ENCODE measurements at places on chromosomes 12 and 14.

DNA sequence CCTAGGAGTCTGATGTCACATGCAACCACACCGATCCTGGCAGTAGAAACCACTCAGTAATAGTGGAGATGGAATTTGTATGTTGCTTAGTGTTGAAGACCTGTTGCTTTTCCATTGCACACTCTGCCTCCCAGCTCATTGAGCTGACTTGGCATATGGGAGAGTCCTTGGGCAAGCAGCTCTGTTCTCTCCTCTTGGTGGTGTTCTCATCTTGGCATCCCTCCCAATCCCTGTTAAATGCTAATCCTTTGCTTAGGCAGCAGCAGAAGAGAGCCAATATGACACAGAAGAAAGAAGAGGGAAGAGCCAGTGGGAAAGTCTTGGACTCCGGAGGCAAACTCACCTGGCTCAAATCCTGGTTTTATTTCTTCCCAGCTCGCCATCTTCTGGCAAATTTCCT lies 178.0 kb upstream of the CAND1 start:
- no peak for DNase-seq

DNA sequence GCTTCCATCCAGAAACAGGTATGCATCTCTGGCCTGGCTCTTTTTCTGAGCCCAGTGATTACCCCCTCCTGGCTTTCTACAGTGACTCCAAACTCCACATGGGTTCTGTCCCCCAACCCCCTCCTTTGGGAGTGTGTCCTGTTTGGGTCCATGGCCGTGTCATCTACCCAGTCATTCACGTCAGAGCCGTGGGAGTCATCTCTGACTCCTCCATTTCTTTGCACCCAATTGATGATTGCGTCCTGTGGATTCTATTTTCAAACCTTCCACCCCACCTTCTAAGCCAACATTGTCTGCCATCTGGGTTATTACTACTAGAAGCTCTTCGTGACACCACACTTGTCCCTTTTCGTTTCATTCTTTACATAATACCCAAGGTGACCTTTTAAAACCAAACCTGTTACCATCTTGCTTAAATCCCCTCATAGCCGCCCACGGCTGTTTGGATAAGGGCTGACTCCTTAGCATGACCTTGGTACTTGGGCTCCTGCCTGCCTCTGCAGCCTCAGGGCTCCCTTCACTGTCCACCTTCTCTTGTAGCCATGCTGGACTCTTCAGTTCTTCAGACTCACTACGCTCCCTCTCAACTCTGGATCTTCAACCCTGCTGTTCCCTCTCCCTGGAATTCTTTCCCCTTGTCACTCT lies 38.1 kb upstream of the NT5DC3 start:
- DNase-seq: no peak

DNA sequence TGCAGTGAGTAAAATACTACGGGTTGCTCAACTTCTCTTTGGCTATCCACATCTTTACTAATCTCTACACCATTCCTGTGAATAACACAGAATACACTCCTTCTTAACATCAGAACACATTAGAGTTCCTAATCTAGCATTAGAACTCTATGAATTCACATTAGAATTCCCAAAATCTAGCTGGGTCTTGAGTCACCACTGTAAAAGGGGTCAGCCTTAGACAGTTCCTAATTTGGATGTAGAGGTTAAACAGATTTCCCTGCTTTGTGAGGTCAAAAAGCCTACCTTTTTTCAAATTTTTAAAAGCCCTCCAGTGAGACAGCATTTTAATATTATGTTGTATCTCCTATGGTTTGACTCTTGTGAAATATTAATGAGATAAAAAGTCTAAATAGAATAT lies 7.4 kb downstream of the HNRNPC start:
- no peak for DNase-seq

GRCh38 chr12:83850531-83850930 lies 1062.1 kb downstream of the SLC6A15 start:
- no peak for DNase-seq

DNA sequence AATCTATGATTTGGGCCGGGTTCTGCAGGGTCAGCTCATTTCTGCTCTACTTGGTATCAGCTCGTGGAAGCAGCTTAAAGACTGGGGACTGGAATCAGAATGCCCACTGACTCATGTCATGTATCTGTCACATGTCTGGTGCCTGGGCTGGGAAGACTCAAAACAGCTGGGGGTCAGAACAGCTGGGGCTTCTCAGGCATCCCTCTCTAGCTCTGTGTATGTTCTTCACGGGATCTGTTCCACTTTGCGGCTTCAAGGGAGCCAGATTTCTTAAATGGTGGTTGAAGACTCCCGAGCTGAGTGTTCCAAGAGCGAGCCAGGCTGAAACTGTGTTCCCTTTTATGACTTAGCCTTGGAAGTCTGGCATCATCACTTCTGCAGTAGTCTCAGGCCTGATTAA lies 11.9 kb downstream of the AEBP2 start:
- DNase-seq: no peak

- DNase-seq: no peak
Observed at GRCh38 chr14:104238424-104239184, 100.2 kb downstream of the KIF26A start.

GRCh38 chr12:127381043-127381668 lies 885.8 kb upstream of the TMEM132C start:
- DNase-seq: no peak

- DNase-seq: no peak
Observed at GRCh38 chr14:68346556-68347343, 446.1 kb downstream of the ZFP36L1 start.

DNA sequence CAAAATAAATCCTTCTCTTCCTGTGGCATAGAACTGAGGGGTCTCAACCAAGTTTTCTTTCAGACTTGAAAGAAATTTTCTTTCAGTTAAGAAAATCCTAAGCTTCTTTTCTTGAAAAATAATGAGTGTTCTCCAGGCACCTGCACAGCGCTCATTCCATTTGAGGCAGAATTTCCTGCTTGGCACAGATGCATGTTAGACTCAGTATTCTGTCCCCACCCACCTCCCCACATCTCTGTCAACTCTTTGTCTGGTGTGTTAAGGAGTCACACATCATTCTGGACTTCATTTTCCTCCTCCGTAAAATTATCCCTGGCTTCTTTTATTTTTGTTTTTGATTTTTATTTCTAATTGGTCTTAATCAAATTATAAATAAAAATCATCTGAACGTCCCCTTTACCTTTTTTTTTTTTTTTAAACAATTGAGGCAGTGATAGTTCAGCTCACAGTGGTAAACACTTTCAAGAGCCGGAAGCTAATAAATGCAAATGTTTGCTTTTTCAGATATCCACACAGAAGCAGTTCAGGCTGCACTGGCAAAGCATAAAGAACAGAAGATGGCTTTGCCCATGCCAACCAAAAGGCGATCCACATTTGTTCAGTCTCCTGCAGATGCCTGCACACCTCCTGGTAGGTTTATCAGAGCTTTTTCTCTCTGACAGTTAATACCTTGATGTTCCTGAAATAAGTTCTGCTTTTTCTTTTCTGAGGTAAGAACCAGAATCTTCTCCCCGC lies 104.0 kb upstream of the ATF1 start:
- no peak for DNase-seq

DNA sequence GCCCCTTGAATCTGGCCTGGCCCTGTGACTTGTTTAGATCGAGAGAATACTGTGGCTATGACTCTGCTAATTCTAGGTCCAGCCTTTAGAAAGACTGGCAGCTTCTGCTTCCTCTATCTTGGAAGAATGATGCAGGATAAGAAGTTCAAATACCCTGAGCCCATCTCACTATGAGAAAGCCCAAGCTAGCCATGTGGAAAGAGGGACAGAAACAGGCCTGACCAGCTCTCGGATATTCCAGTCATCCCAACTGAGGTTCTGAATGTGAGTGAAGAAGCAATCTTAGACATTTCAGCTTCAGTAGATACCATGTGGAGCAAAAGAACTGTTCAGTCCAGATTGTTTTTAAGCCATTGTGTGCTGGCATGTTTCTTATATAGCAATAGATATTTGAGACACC lies 17.3 kb upstream of the KRR1 start:
- DNase-seq: no peak

DNA sequence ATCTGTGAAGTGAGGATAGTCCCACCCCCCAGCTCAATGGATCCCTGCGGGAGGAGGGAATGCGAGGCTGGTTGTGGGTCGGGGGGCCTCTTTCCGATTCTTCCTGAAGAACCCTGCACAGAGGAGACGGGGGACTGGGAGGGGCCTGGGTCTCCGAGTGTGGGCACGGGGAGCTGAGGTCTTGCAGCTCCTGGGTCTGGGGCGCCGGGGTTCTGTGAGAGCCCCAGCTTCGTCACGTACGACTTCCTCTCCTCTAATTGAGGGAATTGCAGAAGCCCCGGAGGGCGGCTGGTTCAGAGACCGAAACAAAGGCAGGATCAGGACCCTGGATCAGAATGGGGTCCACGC lies 66.6 kb downstream of the DIO3 start:
- no peak for DNase-seq

DNA sequence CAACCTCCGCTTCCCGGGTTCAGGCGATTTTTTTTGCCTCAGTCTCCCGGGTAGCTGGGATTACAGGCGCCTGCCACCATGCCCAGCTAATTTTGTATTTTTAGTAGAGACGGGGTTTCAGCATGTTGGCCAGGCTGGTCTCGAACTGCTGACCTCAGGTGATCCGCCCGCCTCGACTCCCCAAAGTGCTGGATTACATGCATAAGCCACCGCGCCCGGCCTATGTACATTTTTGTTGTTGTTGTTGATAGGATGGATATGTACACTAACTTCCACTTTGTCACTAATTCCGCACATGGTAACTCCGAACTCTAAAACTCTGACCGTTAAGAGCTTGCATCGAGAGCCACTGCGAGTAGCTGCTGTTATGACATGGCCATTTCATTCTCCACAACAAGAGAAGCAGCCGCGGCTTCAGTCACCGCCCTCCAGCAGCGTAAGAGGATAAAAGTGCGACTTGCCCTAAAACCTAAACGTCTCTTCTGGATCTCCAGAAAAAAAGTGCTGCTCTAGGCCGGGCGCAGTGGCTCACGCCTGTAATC lies 742 bp upstream of the MARS1 start:
- DNase-seq: no peak

DNA sequence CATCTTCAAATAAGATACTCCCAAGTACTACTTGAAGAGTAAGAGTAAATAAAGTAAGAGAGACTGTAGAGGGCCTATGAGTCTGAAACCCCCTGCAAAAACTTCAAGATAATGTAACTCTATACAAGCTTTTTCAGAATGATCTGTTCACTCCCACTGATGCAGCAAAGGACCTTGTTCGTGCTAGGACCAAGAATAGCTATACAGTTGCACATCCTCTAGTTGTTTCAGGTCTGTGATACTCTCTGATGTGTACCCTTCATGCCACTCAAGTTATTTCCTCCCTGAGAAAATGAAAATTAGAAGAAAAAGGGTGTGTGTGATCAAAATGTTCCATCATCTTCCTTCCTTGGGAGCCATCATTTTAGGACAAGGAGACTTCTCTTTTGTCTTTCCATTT lies 204.4 kb downstream of the ALX1 start:
- DNase-seq: no peak

- DNase-seq: no peak
Observed at GRCh38 chr12:43158126-43158525, 393.9 kb downstream of the ADAMTS20 start.

- DNase-seq: no peak
Observed at GRCh38 chr12:94768398-94769046, 118.2 kb upstream of the TMCC3 start.

GRCh38 chr12:109605016-109605415 lies 31.4 kb downstream of the MVK start:
- DNase-seq: no peak

DNA sequence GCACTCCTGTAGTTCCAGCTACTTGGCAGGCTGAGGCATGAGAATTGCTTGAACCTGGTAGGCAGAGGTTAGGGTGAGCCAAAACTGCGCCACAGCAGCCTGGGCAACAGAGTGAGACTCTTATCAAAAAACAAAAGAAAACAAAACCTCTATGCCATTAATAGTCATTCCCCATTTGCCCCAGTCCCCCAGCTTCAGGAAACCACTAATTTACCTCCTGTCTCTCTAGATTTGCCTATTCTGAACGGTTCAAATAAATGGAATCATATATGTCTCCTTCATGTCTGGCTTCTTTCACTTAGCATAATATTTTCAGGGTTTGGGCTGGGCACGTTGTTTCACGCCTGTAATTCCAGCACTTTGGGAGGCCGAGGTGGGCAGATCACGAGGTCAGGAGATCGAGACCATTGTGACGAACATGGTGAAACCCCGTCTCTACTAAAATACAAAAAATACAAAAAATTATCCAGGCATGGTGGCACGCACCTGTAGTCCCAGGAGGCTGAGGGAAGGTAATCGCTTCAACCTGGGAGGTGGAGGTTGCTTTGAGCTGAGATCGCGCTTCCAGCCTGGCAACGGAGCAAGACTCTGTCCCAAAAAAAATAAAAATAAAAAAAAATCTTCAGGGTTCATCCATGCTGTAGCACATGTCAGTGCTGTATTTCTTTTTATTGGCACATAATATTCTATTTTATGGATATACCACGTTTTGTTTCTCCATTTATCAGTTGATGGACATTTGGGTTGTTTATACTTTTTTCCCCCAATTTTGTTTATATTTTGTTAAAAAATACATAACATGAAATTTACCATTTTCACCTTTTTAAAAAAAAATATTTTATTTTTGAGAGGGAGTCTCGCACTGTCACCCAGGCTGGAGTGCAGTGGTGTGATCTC lies 31.9 kb downstream of the KNTC1 start:
- no peak for DNase-seq

GRCh38 chr14:73290279-73290678 lies 53.0 kb downstream of the PAPLN start:
- DNase-seq: no peak

DNA sequence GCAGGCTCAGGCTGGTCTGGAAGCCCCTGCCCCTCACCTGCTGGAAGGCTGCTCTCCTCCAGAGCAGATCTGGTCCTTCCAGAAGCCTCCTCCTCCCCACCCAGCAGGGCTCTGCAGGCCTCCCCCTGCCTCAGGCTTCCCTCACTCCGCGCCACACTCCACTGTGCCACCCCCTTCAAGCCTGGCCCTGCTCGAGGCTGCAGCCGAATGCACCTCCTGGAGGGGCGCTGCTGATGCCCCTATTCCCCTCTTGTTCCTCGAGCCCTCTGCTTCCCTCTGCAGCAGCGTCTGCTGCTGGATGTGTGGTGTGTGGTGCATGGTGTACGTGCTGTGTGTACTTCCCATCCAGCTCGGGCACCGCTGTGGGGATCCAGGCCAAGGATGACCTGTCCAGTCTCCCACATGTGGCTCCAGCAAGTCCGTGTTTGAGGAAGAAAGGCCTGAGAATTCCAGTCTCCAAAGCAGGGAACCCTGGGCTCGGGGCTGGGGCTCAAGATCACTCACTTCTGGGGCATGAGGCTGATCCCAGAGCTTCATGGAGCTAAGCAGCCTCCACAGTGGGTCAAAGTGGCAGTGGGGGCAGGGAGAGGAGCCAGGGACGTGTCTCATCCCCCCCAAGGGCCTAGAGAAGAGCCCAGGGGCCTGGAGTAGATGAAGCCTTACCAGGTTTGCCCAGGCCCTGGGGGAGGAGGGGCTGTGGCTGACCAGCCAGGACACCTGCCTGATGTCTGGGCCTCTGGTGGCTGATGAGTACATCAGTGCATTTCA lies 136.0 kb upstream of the C14orf180 start:
- DNase-seq: no peak

GRCh38 chr12:76313299-76313698 lies 34.9 kb downstream of the BBS10 start:
- DNase-seq: no peak

GRCh38 chr12:77625441-77625840 lies 205.3 kb upstream of the NAV3 start:
- no peak for DNase-seq
